ENCODE measurements at places on chromosomes 2 and 18.

DNA sequence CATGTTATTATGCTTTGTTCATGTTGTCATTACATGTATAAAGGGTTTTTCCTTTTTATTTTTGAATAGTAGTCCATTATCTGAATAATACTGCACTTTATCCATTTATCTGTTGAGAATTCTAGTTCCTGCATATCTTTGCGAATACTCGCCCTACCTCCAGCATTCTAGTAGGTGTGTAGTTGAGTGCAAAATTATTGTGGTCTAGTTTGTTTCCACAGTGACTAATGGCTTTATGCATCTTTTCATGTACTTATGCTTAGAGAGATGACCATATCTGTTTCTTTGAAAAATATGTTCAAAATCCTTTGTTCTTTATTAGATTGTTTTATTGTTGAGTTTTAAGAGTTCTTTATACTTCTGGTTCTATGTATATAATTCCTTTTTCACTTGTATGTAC, 48.8 kb downstream of the EIF5B start:
- DNase-seq, result no peak

GRCh38 chr2:215454519-215455246, 18.8 kb upstream of the FN1 start:
- DNase-seq, result no peak

DNA sequence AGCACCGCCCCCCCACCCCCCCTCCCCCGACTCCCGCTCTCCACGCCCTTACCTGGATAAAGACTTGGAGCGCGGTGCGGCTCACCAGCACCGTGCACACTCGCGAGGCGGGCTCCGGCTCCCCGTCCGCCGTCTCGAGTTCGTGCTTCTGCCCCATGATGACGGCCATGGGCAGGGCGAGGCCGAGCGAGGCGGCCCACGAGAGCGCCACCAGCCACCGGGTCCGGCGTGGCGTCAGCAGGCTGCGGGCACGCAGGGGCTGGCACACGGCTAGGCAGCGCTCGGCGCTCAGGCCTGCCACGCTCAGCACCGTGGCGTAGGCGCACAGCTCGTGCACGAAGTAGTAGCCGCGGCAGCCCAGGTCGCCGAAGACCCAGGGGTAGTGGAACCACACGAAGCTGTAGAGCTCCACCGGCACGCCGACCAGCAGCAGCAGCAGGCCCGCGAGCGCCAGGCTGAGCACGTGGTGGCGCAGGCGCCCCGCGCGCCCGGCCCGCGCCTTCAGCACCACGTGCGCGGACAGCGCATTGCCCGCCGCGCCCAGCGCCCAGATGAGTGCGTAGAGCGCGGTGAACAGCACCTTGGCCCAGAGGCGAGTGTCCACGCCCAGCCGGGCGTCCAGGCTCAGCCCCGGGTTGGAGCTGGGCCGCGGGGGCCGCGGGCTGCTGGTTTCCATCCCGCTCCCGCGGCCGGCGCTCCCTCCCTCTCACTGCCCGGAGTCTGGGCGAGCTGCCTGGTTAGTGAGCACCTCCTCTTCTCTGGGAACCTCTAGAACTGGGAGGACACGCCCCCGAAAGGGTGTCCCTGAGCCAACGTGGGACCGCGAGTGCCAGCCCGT, at the start of gene NTSR2:
TSS of gene NTSR2 (minus strand) at position 742 of the 838 bp plus-strand sequence. CDS start at position 676, 66 bp downstream.
- peak; percentile 31 for DNase-seq

DNA sequence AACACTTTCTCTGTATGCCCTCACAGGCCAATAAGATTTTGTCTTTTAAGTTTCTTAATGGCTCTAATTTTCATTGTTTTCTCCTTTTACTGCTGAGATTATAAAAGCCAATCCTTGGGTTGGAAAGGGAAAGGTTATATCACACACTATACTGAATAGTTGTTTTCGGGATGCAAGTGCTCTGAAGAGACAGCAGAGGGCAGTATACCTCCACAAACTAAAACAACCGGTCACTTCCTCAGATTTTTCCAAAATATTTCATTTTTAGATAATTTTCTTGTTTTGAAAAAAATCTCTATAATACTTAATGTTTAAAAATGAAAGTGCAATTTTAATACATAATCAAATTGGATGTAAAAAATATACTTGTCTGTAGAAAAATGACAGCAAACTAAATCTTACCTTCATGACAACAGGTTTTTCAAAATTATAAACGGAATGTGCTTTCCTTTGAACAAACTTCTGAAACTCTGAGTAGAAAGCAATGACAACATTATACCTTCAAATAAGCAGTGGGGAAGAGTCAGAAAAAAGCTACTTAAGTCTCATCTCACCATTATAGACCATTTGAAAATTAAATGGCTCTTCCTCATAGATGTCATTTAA, 82.7 kb downstream of the ORC4 start:
- no peak for DNase-seq

- no peak for DNase-seq
Measured at GRCh38 chr2:196537311-196537710, 102.2 kb upstream of the CCDC150 start.

GRCh38 chr18:68555879-68556301, 159.0 kb downstream of the TMX3 start:
- DNase-seq, result no peak

DNA sequence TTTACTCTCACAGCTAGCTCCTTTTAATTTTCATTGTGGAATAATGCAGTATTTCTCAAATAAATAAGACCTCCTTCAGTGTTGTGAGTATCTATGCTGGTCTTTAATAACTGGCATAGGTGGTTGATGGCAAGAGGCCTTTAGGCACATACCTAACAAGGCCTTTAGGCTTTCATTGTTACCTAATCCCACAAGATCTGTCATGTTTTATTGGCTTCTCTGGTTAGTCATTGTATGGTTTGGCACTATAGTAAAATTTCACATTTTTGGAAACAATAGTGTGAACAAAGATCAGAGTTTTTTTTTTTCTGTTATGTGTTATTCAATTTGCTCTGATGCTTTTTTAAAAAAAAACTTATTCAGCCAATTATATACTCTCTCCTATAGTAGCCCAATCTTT, 89.8 kb upstream of the NEUROD1 start:
- no peak for DNase-seq

DNA sequence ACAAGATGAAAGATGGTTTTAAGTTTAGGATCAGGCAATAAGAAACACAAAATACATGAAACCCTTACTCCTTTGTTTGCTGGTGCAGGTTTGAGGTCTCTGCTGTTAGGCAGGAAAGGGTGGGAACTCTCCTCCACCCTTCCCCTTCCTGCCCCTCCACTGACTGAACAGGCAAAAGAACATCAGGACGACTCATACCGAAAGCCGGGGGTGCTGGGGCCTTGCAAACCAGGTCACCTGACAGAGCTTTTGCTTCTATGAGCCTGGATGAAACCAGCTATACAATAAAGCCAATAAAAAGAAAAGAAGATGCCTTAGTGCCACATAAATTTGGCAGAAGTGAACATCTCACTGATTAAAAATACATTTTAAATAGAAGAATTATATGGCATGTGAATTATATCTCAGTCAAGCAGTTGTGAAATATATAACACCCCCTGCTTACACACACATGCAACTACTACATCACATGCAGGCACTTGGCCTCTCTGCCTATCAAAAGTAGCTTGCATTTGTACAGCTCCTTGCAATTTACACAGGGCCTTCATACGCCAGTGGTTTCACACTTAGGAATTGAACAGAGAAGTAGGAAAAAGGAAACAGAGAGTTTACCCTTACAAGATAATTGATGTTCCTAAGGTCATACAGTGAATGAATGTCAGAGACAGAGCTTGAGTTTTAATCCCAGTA, 215.1 kb upstream of the TRIB2 start:
- DNase-seq, result peak; percentile 82

DNA sequence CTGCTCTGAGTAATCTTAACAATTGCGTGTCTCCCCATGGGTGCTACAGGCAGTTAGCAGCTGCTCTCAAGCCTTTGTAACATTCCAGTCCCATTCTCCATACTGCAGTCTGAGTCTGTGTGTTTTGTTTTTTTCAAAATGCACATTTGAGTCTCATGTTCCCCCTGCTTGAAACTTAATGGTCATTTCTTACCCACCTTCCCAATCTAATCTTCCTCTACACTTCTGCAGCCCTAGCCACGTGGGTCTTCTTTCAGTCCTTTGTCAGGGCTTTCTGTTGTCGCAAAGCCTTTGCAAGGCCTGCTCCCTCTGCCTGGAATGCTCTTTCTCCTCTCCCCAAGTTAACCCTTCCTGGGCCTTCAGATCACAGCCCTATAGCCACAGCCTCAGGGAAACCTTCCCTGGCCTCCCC, 24.5 kb downstream of the ELAC1 start:
- DNase-seq, result no peak

- no peak for DNase-seq
Measured at GRCh38 chr18:76658627-76659026, 163.6 kb upstream of the ZNF516 start.

DNA sequence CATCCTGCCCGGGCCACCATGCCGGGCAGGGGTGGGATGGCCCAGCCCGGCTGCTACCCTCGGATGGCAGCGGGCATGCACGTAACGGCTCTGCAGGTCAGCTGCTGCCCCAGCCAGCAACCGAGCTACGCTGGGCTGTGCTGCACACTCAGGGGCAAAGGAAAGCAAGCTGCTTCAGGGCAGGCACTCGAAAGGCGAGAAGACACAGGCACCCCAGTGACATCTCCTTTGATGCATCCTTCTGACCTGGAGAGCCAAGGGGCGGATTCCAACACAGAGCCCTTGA, 8.8 kb downstream of the HDAC4 start:
- DNase-seq, result no peak

DNA sequence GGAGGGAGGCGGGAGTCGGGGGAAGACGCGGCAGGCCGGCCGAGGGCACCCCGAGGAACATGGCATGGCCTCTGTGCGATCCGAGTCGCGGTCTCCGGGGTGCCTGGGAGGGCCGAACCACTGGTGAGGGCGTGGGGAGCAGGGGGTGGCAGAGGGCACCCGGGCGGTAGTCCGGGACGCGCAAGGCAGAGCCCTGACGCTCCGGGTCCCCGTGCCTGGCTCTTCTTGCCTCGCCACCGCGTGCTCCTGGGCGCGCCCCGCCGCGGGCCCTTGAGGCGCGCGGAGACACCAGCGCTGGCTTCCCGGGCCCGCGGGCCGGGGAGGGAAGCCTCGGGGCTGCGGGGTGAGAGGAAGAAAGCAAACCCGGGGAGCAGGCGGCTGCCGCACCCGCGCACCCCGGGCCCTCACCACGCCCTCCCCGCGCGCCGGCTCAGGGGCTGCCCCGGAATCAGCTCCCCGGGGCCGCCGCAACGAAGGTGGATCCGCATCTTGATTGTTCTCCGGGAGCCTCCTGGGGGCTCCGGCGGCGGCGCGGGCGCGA, 4.3 kb downstream of the SOX11 start:
- no peak for DNase-seq

GRCh38 chr18:70414315-70414900, 125.6 kb downstream of the SOCS6 start:
- no peak for DNase-seq

- no peak for DNase-seq
Measured at GRCh38 chr18:7367336-7367735, 136.4 kb downstream of the LRRC30 start.

GRCh38 chr2:28678944-28679343, 72.7 kb upstream of the PPP1CB start:
- DNase-seq, result no peak

- no peak for DNase-seq
Measured at GRCh38 chr18:49547701-49548100, 14.2 kb upstream of the LIPG start.

DNA sequence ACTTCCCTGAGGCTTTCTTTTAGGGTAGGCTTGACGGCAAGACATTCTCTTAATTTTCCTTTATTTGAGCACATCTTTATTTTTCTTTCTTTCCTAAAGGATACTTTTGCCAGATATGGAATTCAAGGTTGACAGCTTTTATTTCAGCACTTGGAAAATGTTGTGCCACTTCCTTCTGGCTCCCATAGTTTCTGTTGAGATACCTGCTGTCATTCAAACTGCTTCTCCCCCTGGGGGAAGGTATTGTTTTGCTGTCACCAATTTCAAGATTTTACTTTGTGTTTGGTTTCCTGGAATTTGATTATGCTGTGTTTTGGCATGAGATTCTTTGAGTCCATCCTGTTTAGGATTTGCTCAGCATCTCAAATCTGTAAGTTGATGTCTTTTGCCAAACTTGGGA, 39.1 kb upstream of the TWIST2 start:
- DNase-seq, result no peak

DNA sequence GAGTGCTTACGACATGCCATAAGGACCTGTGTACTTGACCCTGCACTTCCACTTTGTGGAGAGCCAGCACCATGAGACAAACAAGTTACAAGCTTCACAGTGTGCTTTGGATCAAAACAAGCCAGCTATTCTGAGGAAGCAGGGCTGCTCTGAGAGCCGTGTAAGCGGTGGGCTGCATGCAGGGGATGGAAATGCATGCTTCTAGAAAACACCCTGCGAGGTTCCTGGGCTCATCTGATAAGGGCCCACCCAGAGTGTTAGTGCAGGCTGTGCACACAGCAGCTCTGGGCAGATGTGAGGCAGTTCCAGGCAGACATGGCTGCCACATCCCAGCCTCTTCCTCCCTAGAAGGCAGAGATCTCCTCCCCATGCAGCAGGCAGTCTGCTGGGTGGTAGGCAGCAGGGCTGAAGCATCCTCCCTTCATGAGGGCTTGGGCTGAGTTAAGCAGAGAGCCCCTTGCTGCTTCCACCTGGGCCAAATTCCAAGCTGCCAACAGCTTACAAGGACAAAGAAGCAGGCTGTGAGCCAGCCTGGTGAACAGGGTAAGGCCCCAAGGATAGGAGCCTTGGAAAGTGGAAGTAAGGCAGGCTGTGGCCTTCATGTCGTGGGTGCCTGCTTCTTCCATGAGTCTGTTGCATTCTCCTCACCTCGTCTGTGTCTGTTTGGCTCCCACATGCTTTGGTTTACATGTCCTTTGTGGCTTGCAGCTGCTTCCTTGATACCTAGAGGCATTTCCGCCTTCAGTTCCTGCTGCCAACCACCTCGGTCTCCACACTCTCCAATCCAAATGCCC, 7.7 kb downstream of the PSD4 start:
- DNase-seq, result no peak

- DNase-seq, result no peak
Measured at GRCh38 chr18:79384151-79384807, 11.5 kb upstream of the NFATC1 start.

DNA sequence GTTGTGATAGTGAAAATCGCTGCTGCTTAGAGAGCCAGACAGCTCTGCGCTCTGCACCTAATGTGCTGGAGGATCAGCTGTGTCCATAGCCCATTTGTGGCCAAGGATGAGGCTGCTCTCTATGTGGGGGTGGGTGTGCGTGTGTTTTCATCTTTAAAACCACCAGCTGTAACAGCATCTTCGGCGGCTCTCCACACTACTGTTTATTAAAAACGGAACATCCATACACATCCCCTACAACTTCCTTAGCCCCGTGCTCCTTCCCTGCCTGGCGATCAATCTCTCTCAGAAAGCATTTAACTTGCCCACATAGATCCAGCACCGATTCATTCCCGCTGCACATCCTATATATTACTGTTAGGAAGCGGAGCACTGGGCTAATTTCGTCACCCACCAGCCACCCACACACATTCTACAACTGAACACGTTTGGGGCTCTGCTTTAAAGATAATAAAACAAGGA, 1.6 kb downstream of the CELF4 start:
- no peak for DNase-seq

GRCh38 chr2:85255456-85255812, 72.4 kb downstream of the TGOLN2 start:
- no peak for DNase-seq

GRCh38 chr2:10343191-10343590, 40.5 kb downstream of the HPCAL1 start:
- DNase-seq, result no peak

GRCh38 chr2:188524519-188525113, 232.9 kb downstream of the GULP1 start:
- DNase-seq, result no peak
